Amniotic stem cell (primary cell): ENCODE measurements at places on chromosomes 5 and 9.

DNA sequence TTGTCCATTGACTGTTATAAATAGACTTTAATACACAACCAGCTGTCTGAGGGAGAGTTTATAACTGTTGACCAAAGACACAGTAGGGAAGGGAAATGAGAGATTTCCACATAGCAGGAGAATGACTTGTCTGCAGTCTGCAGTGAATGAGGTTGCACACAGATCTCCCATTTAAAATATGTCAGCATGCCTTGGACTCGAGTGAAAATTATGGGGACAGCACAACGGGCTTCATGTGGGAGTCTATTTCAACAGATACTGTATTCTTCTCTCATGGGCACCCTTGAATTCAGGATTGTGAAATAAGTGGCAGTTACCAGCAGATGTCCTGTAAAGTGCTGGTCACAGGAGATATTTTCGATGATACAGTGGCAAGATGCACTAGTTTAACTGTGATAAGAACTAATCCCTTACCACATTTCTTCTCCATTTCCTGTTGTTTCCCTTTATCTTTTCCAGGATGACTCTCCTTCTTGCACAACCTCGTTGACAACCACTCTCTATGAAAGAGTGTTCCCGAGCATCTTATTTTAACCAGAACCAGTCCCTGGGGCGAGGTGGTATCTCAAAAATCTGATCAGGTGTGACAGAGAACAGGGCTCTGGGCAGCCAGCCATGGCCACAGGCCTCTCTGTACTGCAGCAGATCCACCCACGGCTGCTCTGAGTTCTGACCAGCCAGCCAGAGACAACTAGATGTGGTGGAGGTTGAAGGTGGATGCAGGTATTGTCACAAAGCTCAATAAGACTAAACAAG, 51.5 kb upstream of the MAP3K1 start:
- DNase-seq, result no peak

GRCh38 chr9:83403527-83404238, 134.5 kb downstream of the FRMD3 start:
- no peak for DNase-seq

DNA sequence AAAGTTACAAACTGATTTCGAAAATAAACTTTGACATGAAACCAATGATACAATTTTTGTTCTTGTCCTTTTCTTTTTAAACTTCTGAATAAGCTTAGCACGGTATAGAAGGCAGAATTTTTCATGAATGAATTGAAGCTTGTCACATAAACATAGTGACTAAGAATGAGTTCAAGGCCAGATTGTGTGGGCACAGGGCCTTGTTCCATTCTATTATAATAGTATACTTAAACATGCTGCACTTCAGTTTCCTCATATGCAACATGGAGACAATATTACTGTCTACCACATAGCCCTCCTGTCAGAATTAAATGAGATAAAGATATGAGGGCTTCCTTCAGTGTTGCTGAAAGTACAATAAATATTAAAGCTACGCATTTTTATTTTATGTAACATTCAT, 204.2 kb upstream of the HAPLN1 start:
- DNase-seq, result no peak

DNA sequence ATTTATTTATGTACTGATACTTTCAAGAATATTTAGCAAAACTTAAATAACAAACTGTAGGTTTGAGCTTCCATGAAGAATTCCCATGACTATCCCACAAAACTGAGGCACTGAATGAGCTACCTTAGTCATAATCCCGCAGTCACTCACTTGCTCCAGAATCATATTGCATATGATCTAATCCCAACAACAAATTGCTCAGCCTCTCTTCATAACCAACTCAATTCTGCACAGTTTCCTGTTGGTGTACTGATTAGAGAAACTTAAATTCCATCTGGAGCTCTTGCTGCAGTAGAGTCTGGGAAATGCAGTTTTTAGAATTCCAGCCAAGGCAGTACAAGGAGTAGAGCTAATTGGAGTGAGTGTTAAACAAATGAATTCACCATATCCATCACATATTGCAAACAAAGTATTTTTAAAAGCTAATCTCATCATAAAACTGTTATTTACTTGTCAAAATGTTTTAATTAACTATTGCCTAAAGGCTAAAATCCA, 35.7 kb upstream of the CDH18 start:
- no peak for DNase-seq
